ENCODE measurements at places on chromosomes 6 and 20. TPM values are rescaled to one million over a fixed set of nuclear protein-coding genes. Genes with fewer than 3 reads are reported as not detected.
A peak's percentile ranks its signal among the peaks of the same experiment; 100 is the strongest.

GRCh38 chr6:169277619-169278018 is 24.0 kb upstream of the THBS2 start:
- H3K27ac ChIP-seq = no peak overlapping the region
- no peak for DNase-seq

GRCh38 chr6:16343593-16343992 is 105.2 kb downstream of the GMPR start:
- no peak overlapping the region for H3K4me3 ChIP-seq
- DNase-seq = no peak
- H3K27me3 ChIP-seq = no peaks in the 10 kb centered on the region
- H3K4me1 ChIP-seq = no peaks in the 10 kb centered on the region
- H3K36me3 ChIP-seq = no peaks in the 10 kb centered on the region

GRCh38 chr6:144360401-144360800 is 75.3 kb downstream of the UTRN start:
- H3K27me3 ChIP-seq = no peaks in the 10 kb centered on the region
- peak overlapping the region; percentile 4 for H3K27ac ChIP-seq
- H3K4me1 ChIP-seq = peaks cover 38% of the 10 kb centered on the region
- peaks cover 44% of the 10 kb centered on the region for H3K36me3 ChIP-seq

Gene RAB44
- not detected for total RNA-seq

Gene PRR18
- total RNA-seq = not detected
